ENCODE measurements at places on chromosomes 4 and X.

GRCh38 chr4:42150653-42151567 is 1.5 kb downstream of the BEND4 start:
- peak; percentile 12 for DNase-seq

GRCh38 chr4:151801547-151802516 is 41.0 kb upstream of the GATB start:
- DNase-seq = peak; percentile 76

DNA sequence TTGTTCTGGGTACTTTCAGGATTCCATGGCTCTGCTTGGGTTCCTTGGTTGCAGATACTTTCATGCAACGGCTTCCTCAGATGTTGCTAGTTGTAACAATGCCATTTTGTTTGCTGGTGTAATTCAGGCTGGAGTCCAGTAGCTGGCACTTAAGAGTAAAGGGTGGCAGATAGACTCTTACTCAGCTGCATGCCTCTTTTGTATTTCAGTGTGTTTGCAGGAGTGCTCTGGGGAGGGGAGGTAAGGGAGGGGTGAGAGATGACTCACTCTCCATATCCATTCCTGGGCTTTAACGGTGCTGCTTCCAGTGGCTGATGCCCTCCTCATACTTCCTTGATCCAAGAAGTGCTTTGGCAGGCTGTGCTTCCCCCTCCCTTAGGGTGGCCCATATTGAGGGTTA is 155.2 kb downstream of the ZNF330 start:
- no peak for DNase-seq

GRCh38 chr4:3364199-3364598 is 71.4 kb downstream of the RGS12 start:
- DNase-seq = no peak

DNA sequence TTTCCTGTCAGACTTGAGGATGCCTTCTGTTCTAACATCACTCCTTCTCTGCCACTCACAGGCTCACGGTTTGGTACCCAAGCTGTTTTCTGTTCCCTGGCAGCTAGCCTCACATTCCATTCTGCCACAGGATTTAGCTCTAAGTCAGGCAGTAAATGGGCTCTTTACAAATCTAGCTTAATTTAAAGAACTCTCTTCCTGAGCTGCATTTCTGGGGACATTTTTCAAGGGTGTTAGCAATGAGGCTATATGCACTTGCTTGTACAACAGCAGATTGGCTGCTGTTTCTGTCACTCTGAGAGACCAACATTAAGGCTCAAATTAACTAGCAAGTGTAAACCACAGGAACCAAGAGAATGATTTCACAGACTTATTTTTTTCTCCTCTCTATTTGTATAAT is 337.8 kb upstream of the NOCT start:
- DNase-seq = no peak
